ENCODE measurements at places on chromosomes 5 and 9.

DNA sequence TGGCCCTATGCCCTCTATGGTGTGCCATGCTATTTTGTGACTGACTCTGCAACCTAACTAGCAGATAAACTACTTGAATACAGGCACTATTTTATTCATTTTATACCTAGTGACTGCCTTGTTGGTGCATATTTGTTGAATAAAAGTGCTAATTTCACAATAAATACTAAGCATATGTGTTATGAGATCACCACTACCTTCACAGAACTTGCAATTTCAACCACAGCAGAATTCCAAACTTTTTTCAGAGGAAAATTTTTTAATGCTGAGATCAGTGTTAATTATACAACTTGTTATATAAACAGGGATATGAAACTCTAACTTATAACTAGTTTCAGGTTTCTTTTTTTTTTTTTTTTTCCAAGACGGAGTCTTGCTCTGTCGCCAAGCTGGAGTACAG lies 94.8 kb downstream of the NR3C1 start:
- no peak for DNase-seq

GRCh38 chr9:75089373-75089766 lies 1.1 kb downstream of the OSTF1 start:
- DNase-seq: no peak

DNA sequence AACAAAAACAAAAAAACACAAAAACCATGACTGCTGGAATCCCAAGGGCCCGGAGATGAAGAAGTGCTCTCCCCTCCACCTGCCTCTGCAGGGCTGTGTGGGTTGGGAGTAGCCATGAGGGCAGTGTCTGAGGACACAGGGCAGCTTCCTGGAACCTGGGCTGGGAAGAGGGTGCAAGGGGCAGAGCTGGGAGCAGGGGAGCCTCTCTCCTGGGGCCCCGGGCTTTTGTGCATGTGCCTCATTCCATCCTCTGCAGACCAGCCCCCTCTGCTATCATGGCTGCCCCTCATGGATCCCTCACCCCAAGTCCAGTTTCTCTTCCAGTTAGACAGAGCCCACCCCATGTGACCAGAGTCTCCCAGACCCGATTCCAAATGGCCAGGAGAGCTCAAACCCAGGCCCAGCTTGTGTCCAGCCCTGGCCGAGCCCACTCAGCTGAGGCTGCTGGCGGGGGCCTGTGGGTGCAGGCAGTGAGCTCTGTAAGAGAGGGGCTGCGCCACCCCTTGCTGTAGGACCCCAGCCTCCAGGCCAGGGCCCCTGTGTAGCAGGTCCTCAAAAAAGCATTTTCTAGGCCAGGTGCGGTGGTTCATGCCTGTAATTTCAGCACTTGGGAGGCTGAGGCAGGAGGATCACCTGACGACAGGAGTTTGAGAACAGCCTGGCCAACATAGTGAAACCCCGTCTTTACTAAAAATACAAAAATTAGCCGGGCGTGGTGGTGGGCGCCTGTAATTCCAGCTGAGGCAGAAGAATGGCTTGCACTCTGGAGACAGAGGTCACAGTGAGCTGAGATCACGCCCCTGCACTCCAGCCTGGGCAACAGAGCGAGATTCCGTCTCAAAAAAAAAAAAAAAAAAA lies 44.5 kb downstream of the PLPP7 start:
- no peak for DNase-seq

- DNase-seq: no peak
These were observed 2.9 kb downstream of the IQGAP2 start for GRCh38 chr5:76406014-76406413.

DNA sequence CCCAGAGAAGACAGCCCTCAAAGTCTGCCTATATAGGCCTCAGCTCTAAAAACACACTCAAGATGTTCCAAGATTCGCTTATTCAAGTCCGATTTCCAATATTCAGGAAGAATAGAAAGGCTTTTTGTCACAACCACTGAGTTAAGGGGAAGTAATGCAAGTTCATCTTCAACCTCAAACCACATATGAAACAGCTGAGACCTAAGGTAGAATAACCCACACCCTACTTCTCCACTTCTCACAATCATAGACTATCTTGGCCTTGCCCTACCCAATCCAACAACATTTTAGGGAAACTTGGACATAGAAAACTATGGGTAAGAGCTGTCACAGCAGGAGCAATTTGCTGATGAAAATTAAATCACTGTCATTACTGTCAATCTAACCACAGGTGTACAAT lies 152.0 kb upstream of the LRRTM2 start:
- DNase-seq: no peak

- no peak for DNase-seq
These were observed 31.8 kb downstream of the HMCN2 start for GRCh38 chr9:130297371-130297770.

- no peak for DNase-seq
These were observed 8.4 kb upstream of the SLC9A3 start for GRCh38 chr5:532521-533242.

- DNase-seq: no peak
These were observed 164.6 kb downstream of the FBXO4 start for GRCh38 chr5:42089705-42090104.

- DNase-seq: no peak
These were observed 108.5 kb downstream of the FEM1C start for GRCh38 chr5:115435778-115436712.

- no peak for DNase-seq
These were observed 256.2 kb downstream of the ARHGAP26 start for GRCh38 chr5:143026380-143026779.

- DNase-seq: no peak
These were observed 1.6 kb downstream of the B4GALT1 start for GRCh38 chr9:33165263-33166151.

GRCh38 chr5:104347119-104347708 lies 784.6 kb upstream of the NUDT12 start:
- DNase-seq: no peak

DNA sequence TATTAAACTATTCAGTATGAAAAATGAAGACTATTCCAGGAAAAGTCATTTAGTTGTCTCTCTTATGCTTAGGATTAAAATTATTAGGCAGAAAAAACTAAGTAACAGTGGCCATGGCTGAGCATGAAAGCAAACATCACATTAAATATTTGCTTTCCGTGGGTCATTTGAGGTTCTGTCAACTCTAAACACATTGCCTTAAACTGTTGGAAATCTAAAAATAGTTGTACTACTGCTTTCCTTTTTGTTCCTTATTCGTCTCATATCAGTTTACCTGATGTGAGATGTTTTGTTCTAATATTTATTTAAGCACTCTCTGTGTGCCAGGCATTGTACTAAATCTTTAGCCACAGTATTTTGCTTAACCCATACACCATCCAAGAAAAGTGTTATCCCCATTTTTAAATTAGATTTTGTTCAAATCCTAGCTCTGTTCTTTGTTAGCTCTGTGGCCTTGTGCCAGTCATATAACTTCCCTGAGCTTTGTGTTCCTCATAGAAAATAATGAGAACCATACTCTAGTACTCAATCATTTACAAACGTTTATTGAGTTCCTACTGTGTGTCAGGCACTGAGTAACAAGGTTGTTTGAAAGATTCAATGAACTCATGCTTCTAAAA lies 18.7 kb upstream of the ZNF608 start:
- no peak for DNase-seq

DNA sequence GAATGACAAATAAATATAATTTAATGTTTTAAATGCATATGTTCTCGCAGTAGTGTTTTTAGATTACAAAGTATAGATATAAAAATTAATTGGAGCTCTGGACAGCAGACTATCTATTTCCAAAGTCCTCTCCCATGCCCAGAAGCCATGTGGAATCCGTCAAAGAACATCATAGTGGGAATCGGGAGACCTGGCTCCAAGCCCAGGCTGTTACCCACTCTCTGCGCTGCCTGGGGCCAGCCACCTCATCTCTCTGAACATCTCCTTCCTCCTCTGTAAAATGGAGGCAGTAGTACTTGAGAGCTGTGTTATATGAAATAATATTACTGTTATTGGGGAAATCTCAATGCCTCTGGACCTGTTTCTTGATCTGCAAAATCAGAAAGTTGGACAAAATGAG lies 58.1 kb upstream of the SLC30A5 start:
- DNase-seq: no peak

DNA sequence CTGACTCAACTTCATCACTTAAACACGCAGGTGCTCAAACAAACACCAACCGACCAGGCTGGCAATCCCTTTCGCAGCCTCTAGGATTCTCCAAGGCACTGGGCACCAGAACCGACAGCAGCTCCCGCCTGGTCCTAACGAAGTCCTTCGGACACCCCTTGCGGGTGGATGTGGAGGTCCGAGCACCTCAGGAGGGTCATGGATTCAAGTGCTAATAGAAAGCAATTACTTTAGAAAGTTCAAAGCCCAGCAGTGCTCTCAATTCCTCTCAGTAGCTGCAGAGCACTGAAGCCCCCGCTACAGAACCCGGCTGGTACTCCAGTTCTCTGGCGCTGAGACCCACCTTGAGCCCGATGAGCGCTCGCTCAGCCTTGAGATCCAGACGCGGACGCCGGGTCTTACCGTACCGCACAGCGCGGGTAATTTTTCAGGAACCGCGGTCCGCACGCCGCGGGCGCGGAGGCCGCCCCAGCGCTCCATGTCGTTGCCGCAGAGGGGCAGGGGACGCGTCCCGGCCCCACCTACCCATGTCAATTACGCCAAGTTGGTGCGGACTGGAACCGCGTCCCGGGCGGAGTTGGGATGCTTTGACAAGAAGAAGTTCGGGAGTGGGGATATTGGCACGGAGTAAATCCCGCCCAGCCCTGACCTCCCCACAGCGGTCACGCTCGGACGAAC lies 638 bp downstream of the MARCHF3 start:
- DNase-seq: no peak

DNA sequence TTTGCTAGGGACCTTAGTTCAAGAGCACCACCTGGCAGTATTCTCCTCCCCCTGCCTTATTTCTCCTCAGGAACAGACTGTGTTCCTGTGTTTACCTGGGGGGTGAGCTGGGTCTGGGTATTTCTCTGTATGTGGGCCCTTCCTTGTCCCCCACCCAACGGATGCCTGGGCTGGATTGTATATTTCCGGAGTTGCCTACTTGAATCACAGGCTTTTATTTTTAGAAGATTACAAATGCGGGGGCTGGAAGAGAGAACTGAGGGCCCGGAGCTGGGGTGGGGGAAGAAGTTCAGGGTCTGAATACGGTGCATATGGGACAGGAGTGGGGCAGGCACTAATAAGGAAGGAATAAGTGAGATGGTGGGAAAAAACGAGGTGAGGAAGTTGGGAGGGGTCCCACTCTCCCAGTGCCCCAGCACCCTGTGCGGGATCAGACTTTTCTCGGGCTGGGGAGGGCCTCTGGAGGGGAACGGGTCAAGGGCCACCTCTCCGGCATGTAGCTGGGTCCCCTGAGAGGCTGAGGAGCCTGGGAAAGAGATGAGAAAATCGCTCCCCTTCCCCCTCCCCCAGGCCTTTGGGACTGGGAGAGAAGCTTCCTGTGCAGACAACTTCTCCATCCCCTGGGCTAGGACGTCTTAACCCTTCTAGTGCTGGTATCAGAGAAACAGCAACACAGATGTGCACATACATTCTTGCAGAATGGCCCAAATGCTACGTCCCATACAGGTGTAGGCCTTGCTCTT lies 42.1 kb downstream of the PCDH1 start:
- no peak for DNase-seq

- DNase-seq: no peak
These were observed 41.6 kb upstream of the FST start for GRCh38 chr5:53438486-53439472.

- DNase-seq: no peak
These were observed 581.0 kb downstream of the TLE1 start for GRCh38 chr9:81108391-81108790.

DNA sequence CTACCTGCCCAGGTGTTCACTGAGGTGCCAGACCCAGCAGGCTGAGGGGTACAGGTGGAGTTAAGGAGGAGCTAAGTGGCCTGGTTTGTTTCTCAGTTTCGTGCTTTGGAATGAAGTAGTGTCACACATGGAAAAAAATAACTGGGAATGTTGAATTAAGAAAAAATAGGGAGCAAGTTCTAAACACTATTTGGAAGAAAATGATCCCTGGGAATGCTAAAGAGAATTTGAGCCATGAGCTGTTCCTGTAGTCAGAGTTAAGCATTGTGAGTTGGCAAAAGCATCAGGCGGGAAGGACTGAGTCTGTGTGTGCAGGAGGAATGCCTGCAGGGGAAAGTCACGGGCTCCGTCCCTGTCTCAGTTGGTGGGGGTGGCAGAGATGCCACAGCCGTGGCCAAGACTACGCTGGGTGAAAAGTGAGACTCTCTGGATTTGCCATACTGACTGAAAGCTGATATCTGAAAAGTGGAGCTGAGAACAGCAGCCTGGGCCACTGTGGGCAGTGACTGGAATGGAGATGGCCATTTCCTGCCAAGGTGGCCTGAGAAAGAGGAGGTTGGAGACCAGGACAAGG lies 37.0 kb downstream of the SYK start:
- DNase-seq: no peak

GRCh38 chr9:133098871-133099270 lies 22.2 kb downstream of the RALGDS start:
- no peak for DNase-seq

GRCh38 chr9:89923961-89924504 lies 319.2 kb downstream of the GADD45G start:
- DNase-seq: no peak

- peak; percentile 30 for DNase-seq
These were observed 95.8 kb downstream of the CFAP90 start for GRCh38 chr5:7754997-7755596.

- DNase-seq: no peak
These were observed 306.9 kb upstream of the C9orf72 start for GRCh38 chr9:27880156-27880555.

GRCh38 chr5:142017832-142018427 lies 5.1 kb upstream of the GNPDA1 start:
- no peak for DNase-seq

DNA sequence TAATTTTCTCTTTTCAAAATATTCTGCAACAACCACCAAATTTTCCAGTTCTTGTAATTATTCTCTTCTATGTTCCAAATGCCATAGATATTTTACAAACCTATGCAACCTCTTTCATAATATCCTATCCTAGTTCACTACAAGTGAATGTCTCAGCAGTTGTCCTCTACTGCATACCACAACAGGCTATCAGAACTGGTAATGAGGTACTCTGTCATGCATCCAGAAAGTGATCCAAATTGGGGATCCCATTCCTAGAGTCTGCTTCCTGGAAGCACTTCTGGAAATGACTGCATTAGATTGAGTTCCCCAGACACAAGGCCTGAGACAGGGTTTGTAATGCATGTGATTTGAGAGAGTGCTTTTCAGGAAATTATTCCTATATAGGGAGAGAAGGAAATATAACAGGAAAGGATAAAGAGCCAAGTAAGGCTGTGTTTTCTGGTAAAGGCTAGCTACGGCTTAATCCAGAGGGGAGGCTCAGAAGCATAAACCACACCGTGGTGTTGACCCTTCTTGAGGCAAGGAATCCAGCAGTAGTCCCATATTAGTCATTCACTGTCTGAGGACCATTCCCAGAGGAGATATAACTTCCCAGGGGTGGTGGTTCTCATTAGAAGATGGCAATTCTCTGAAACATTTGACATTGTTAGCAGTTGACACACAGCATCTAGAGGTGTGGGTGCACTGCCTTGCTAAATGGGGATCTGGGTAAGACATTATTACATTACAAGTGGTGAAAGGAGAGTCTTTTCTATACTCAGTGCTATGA lies 80.3 kb upstream of the FST start:
- no peak for DNase-seq

All from Panc1 (cell line).